ENCODE measurements at places on chromosomes 5 and 9.

DNA sequence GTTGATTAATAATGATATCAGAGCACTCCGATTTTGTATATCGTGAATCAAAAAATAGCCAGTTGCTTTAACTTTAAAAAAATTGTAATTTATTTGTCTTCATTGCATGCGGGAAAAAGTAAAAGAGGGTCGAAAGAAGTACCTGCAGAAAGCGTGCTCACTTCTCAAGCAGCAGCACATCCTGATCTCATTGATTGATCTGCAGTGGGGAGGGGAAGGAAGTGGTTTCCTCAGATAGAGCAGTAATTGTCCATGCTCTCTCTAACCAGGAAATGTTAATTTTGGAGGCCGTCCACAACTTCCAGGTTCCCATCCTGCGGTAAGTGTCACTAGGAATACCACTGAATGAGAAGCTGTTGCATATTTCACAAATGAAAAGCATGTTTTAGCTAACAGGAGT is 63.2 kb downstream of the SYK start:
- DNase-seq, result no peak

GRCh38 chr5:129500101-129500500 is 40.0 kb downstream of the ADAMTS19 start:
- DNase-seq, result no peak

- DNase-seq, result no peak
These were observed 13.4 kb downstream of the PWWP2A start for GRCh38 chr5:160105686-160106360.

DNA sequence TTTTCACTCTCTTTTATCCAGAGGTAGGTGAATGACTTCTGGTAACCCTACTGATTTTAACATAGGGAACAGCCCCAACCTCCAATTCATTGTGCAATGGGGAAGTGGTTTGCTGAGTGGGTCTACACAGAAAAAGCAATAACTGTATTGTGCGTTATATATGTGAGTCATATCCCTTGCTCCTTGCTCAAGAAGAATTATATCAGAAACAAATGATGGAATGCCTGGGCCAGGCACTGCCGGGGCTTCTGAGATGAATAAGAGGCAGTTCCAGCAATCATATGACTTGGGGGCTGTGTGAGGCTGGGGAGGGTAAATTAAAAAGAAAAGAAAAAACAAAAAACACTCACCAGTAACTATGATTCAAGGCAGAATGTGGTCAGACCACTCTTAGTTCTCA is 79.2 kb upstream of the ABCA1 start:
- peak; percentile 64 for DNase-seq

- no peak for DNase-seq
These were observed 1271.6 kb downstream of the PTPRD start for GRCh38 chr9:9341203-9341602.

DNA sequence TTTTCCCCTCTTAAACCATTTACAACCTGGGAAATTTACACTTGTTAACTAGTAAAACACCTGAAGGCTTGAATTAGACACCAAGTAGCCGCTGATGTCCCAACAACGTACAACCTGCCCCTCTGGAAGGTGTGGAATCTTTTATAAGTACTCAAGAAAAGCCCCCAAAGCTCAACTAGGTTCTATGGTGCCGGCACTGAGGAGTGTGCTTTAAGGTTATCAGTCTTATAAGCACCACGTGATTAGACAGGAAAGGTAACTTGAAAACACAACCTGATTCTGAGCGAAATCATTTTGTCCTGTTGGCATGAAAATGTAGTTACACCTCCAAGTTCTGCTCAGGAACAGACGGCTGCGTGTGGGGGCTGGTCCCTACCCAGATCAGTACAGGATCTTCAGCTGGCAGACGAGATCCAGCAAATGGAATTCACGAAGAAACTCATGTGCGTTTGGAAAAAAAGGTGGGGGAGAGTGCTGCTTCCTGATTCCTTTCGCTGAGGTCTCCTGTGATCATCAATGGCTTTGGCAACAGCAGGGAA is 195.5 kb downstream of the MEF2C start:
- DNase-seq, result no peak

Measured in SJSA1 (cell line).